ENCODE measurements at places on chromosomes 2 and 18.

- DNase-seq: peak; percentile 84
Measured at GRCh38 chr18:9366126-9366714, 31.6 kb downstream of the TWSG1 start.

DNA sequence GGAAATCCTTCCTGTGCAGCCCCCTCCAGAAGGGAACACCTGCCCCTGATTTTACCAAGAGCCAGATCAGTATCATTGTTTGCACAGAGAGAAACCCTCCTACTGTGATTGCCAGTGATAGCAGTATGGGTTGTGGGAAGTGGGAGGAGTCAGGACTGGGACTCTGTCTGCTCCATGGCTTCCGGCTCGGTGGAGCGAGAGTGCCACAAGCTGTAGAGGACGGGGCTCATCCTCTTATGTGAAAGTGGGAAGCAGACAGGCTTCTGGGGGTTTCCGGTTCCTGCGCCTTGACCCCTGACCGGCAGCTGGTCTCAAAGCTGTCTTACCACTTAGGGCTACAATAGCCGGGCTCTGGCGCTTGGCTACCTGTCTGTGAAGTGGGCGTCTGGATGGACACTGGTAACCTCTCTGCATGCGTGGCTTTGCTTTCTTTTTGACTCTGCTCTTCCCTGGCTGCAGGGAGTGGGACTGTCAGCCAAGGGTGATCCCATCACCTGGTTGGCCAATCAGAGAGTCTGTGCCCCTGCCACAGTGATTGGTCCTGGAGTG, 79.7 kb downstream of the BCL2L11 start:
- no peak for DNase-seq

- DNase-seq: no peak
Measured at GRCh38 chr2:212520340-212520739, 18.3 kb downstream of the ERBB4 start.

DNA sequence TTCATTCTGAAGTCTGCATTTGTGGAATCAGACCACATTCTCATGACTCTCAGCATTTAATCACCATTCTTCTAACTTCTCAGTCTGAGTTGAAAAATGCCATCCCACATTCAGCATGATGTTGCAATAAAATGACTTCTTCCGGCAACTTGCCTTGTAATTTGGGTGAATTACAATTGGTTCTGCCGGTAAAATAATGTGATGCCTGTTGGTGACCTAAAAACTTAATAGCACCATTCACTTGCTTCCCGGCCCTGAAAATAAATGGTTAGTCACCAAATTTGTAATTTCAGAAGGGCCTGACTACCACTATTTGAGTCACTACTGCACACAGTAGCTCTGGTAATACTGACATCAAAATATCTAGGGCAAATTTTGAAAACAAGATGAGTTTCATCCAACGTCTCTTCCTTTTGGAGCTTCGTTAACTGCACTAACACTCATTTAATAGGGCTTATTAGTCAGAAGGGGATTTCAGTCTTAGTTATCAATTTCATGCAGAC, 637.1 kb upstream of the CHAC2 start:
- DNase-seq: peak; percentile 63

- no peak for DNase-seq
Measured at GRCh38 chr2:99554238-99554637, 64.4 kb upstream of the REV1 start.

- no peak for DNase-seq
Measured at GRCh38 chr2:231250698-231251097, 52.3 kb downstream of the ARMC9 start.

DNA sequence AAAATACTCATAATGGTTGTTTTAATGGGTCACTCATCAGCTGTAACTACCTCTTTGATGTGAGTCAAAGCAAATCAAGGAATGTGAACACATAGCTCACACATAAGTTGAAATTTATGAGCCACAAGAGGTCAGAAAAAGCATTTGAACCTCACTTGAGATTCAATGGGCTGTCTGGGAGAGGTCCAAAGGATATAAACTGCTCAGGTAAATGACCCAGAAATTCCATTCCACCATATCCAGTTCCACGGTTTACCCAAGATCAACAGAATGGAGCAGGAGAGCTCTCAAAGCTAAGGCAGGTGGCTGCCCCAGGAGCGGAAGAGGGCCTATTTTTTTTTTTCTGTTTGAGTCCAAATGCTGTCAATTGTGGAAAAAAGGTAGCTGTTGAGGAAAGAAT, 464.1 kb downstream of the TNS1 start:
- DNase-seq: no peak

DNA sequence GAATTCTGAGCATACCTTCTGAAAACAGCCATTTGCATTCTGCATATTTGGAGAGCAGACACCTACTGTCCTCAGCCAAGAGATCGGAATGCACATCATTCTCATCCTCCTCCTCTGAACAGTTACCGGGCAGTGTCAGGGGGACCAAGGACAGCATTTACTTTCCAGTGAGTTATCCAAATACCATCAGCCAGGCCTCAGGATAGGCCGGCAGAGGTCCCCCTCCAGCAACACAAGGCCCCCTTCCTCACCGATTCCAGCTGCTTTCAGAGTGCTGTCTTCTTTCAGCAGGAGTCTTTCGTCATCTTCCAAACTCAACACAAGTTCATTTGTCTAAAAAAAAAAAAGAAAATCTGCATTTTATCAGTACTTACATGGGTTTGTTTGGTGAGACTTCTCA, 55.3 kb downstream of the C2orf76 start:
- DNase-seq: no peak

- no peak for DNase-seq
Measured at GRCh38 chr18:47975105-47975504, 44.6 kb upstream of the SMAD2 start.

GRCh38 chr18:59536166-59536565, 161.1 kb downstream of the CCBE1 start:
- no peak for DNase-seq

DNA sequence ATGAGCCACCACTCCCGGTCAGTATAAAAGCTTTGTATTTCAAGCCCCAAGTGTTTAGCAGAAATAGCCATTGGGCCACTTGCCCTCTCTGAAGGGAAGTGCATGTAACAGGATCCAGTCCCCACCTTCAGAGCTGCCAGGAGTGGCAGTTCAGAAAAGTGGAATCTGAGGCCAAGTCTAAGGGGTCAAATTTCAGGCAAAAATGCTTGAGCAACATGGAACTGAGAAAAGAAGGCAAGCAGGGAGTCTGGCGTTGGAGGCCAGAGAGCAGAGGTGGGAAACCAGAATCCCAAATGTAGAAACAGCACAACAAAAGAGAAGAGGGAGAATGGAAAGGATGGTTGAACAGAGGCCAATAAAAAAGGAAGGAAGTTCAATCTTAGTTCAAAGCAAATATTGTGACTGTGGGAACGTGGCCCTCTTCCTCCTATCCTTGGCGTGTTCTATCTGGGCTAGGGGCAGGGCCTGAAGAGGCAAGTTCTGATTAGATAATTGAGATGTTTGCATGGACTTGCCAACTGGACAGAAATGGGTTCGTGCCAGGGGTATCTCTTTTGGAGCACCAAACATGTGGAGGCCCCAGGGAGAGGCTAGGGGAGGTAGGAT, 102.2 kb downstream of the AP1S3 start:
- DNase-seq: no peak

- no peak for DNase-seq
Measured at GRCh38 chr18:48493434-48494230, 45.2 kb upstream of the CTIF start.

- no peak for DNase-seq
Measured at GRCh38 chr2:66698576-66699239, 263.8 kb downstream of the MEIS1 start.

DNA sequence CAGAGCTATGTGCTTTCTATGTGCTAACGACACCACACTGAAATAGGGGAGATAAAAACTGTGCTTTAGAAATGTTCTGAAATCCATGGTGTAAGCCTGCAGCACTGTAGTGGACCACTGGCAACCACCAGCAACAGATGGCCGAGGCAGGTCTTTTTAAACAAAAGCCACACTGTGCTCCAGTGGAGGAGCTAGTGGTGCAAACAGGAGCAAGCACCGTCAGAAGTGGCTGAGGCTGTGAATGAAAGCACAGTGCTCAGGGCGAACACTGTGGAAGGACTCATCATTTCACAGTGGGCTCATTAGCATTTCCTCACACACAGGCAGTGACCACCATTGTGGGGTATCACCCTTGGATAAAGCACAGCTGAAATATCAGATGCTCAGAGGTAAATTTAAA, 22.9 kb upstream of the MTX2 start:
- DNase-seq: no peak

DNA sequence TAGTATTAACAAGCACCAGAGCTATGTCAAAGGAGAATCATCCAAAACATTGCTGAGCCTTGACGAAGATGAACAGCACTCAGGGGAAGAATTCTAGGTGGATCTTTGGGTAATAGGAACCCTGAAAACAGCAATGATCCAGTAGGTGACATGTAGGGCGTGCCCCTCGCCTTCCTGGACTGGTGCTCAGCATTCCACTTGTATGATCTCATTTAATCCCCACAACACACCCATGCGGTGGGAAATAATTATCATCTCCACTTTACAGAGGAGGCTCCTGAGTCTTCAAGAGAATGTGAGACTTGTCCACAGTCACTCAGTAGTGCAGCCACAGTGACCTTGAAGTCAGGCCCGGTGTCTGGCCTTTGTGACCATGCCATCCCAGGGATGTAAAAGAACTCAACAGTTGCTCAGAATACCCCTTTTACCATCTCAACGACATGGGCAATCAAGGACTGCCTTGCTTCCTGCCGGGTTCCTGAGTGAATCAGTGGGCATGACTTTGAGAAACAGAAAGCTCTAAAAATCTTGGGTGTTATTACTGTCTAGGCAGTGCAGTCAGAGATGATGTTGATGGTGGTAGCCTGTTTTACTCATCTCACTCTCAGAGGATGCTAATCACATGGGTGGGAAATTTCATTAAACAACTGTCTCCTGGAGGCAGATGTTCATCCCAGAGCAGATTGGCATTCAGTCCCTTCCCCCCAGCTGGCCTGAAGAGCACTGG, 161.6 kb downstream of the BCL11A start:
- no peak for DNase-seq

- no peak for DNase-seq
Measured at GRCh38 chr18:23853448-23854195, 160.9 kb upstream of the TTC39C start.

- DNase-seq: peak; percentile 71
Measured at GRCh38 chr2:171365232-171365631, 68.6 kb downstream of the METTL8 start.

GRCh38 chr18:31876707-31877106, 66.2 kb downstream of the TRAPPC8 start:
- peak; percentile 55 for DNase-seq

- DNase-seq: no peak
Measured at GRCh38 chr2:33304032-33304864, 172.2 kb upstream of the RASGRP3 start.

DNA sequence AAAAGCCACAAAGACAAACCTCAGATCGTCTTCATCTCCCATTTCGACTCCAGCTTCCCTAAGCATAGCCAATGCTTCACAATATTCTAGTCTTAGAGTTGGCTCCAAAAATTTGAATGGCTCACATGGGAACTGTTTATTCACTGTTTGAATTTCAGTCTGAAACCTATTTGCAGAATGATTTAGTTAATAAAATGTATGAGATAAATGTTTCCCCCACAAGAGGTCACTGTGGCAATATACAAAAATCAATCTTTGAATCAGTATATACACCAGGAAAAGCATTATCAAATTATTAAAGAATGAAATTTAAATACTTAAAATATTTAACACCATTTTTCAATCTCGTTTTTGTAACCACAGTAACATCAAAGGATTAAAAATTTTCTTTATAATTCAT, 40.0 kb upstream of the MCM6 start:
- peak; percentile 15 for DNase-seq

- DNase-seq: no peak
Measured at GRCh38 chr2:195488567-195488966, 168.5 kb upstream of the SLC39A10 start.

GRCh38 chr18:40569605-40570004, 1385.4 kb upstream of the PIK3C3 start:
- no peak for DNase-seq

- DNase-seq: no peak
Measured at GRCh38 chr2:120817956-120818325, 82.3 kb downstream of the GLI2 start.

DNA sequence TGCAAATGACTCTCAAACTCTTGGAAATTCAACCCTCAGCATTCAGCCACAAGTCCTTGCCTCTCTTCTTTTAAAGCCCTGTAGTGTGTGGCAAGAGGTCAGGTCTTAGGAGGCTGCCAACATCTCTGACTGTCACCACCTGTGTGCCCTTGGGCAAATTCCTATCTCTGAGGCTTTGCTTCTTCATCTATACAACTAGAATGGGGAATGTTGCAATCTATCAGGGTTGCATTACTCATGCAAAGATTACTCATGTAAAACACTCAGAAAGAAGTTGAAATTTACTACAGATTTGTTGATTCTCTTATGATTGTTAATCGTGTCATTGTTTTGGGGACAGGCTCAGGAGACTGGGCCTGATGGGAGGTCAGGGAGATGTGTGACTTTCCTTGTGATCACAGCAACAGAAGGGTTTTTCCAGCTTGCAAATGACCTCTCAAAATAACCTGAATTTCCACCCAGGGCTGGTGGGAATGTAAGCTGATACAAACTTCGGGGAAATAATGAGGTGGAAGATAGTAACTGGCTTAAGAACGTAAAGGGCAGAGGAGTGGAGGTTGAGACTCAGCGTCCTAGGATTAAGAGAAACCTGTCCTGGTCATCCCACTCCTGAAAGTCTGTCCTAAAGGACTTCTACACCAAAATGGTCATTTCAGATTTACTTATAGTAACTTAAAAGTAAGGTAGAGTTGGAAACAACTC, 32.1 kb upstream of the SIGLEC15 start:
- peak; percentile 99 for DNase-seq

- DNase-seq: no peak
Measured at GRCh38 chr18:8730080-8730827, 24.9 kb downstream of the MTCL1 start.

- no peak for DNase-seq
Measured at GRCh38 chr2:159160954-159161353, 125.5 kb downstream of the WDSUB1 start.

DNA sequence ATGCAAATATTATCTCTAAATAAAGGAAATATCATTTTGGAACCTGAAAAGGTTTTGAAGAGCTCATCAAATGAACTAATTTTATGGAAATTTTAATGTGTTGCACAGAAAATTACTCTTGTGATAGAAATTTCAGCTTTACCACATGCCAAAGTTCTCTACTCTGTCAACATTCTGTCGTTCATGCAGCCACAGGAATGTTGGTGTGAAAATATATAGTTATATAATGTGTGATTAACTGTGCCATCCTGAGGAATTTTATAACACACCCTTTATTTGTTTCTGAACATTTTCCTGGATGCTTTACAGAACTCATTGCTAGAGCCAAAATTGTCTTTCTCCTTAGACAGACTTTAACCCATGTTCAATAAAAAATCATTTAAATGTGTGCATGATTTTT, 202.5 kb upstream of the SLC8A1 start:
- no peak for DNase-seq

Measured in mammary epithelial cell (primary cell).